ENCODE measurements at places on chromosomes 11 and 22.

GRCh38 chr11:21630934-21631478 is 561.9 kb upstream of the ANO5 start:
- no peak for DNase-seq

GRCh38 chr11:85582111-85582510 is 45.0 kb downstream of the DLG2 start:
- DNase-seq, result no peak

DNA sequence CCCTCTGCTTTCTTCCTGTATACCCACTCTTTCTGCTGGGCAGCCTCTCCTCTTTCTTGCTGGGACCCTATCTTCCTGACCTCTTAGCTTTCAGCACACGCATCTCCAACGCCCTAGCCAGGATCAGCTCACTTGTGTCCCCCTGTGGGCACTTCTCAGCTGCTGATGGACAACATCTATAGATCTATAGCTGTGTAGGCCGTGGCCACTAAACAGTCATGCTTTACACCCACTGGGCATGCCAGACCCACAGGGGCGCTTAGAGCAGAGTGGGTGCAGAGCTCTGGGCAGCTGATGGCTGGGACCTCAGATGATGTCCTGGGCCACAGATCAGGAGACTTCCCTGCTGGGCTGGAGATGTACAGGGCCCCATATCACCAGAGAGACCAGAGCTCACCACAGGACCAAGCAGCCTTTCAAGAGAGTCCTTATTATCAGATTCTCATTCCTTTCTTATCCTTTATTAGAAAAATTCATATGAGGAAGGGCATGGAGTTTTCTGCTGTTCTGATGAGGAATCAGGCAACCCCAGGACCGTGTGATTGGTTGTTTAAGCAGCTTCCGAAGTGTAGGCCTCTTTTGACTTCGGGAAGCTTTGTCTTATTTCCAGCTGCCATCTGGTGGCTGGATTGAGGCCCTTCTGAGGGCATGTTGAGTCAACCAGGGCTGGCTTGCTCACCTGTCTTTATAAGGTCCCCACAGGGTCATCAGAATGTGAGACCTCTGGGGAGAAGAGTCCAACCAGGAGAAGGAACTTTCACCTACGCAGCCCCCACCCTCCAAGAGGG is 60.5 kb downstream of the OSBP2 start:
- no peak for DNase-seq

GRCh38 chr22:23282089-23282501 is 101.8 kb downstream of the BCR start:
- DNase-seq, result no peak

DNA sequence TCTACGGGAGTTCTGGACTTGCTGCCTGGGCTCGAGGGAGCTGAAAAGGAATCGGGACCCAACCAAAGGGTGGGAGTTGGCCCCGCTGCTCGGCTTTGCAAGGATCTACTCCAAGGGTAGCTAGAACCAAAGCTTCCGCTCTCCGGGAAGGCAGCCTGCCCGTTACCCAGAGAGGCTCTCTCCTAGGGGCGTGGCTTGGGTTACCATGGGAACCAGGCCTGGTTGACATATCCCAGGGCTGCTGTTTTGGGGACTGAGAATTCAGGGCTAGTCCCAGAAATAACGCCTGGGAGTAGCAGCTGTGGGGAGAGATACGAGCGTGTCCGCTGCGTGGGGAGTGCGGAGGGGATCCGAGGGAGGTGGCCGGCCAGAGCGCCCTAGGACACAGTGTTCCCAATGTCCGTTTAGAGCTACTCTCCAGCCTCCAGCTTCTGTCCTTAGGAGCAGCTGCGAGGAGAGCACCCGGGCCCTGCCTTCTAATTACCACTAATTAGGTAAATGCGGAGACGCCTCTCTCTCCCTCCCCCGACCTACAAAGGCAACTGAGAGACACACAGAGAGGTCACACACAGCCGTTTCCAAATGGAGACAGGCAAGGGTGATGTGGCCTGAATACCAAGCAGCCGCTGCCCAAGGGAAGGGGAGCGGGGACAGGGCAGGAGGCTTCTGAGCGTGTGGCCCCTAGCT is 141.6 kb upstream of the CADM1 start:
- no peak for DNase-seq

DNA sequence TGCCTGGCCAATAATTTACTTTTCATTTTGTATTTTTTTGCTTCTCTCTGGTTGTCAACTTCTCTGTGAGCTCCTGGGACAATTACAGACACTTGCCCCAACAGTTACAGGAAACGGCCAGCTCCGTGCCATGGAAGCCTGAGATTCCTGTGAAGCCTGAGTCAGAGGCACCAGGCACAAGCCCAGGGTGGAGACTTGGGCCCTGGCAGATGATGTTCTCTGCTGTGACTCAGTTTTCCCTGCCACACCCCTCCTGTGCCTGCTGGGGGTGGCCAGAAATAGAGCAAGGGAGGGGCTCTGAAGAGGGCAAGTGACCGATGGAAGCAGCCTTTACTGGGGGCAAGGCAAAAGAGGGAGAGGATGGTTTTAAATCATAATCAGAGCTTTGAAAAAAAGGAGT is 4.9 kb downstream of the ATP5MGL start:
- no peak for DNase-seq

GRCh38 chr11:64996710-64997380 is at the start of gene BATF2:
Gene BATF2, minus strand, starts transcription at chr11:64996971. Its CDS starts 57 bp downstream, at chr11:64996914.
- DNase-seq, result peak; percentile 34

DNA sequence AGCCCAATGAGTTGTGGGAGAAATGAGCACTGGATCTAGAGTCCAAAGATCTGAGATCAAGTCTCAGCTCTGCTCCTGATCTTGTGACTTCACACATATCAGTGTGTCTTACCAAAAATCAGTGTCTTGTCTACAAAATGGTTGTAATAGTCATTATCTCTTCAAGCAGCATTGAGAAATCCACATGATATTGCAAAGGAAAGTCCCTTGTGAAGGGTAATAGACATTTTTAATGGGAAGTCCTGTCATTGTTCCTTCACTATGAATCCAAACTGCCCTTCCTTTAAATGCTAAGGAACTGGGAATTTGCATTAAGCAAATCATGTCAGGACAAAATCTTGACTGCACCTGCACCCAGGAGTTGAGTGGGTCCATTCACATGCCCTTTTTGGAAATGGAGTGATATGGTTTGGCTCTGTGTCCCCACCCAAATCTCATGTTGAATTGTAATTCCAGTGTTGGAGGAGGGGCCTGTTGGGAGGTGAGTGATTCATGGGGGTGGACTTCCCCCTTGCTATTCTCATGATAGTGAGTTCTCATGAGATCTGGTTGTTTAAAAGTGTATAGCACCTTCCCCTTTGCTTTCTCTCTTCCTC is 51.1 kb downstream of the COMMD9 start:
- DNase-seq, result no peak

DNA sequence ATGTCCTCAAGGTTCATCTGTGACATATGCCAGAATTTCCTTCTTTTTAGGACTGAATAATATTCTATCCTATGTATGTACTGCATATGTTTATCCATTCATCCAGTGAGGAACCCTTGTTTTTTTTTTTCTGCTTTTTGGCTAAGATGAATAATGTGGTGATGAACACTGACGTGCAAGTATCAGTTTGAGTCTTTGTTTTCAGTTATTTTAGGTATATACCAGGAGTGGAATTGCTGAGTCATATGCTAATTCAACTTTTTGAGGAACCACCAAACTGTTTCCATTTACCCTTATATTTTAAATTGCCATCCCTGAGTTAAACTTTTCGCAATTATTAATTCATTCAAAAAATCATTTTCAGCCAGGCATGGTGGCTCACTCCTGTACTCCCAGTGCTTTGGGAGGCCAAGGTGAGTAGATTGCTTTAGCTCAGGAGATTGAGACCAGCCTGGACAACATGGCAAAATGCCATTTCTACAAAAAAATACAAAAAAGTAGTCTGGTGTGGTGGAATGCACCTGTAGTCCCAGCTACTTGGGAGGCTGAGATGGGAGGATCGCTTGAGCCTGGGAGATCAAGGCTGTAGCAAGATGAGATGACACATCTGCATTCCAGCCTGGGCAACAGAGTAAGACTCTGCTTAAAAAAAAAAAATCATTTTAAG is 64.2 kb downstream of the MICAL2 start:
- DNase-seq, result no peak

GRCh38 chr22:17844150-17844549 is 69.9 kb upstream of the BID start:
- no peak for DNase-seq

- no peak for DNase-seq
These were observed 10.6 kb downstream of the MUC5B start for GRCh38 chr11:1233351-1234053.

- DNase-seq, result no peak
These were observed 592.6 kb downstream of the ETS1 start for GRCh38 chr11:127994736-127995135.

GRCh38 chr22:29954203-29954855 is 71.4 kb downstream of the MTMR3 start:
- DNase-seq, result no peak
